ENCODE measurements at places on chromosomes 4 and X.

DNA sequence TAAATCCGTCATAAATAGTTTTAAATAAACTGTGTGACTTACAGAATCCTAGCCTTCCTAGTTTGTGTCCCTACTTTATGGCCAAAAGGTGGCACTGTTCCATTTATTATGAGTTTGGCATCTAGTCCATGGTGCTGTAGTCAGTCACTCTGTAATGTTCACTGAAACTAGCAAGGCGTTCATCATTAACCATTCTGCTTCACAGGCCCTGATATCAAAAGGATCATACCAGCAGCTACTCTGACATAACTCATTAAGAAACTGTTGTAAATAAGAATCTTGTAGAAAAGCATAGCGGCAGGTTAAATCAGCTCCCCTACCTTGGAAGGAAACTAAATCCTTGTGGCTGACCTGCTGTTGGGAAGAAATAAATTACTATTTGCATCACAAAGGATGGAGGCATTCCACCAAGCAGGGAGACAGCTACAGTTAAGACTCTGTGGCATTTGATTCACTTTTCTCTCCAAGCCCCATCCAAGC lies 919.6 kb upstream of the DIAPH2 start:
- no peak for DNase-seq

GRCh38 chrX:46551494-46552128 lies 6.4 kb upstream of the ZNF674 start:
- DNase-seq: no peak

DNA sequence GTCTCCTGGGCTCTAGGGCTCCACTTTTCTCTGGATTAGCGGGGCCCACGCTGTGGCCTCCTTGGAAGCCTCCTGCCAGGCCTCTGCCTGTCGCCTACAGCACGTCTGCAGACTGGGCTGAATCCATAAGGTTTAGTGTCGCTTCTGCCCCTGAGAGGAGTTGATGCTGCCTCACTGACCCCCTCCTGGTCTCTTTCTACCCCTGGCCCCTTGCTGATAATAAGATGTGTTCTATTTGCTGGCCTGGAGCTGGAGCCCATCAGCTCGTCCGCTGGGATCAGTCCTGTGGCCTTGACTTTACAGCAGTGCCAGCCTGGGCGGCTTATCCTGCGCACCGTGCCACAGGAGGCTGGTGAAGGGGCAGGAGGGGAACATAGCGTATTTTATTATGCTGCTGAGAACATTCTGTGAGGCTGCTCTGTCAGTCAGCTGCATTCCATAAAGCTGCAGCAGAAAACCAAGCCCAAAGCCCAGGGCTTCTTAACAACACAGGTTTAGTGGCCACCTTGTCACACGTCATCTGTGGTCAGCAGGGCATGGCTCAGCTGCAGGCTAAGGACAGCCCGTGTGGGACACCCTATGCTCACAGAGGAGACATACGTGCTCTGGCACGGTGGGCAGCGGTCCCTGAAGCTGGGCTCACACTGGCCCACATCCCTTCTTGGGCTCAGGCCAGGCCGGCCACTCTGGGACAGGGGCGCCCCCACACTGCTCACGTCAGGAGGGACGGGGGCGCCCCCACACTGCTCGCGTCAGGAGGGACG lies 29.3 kb upstream of the HGFAC start:
- no peak for DNase-seq

GRCh38 chr4:41569961-41570360 lies 32.0 kb downstream of the LIMCH1 start:
- no peak for DNase-seq

DNA sequence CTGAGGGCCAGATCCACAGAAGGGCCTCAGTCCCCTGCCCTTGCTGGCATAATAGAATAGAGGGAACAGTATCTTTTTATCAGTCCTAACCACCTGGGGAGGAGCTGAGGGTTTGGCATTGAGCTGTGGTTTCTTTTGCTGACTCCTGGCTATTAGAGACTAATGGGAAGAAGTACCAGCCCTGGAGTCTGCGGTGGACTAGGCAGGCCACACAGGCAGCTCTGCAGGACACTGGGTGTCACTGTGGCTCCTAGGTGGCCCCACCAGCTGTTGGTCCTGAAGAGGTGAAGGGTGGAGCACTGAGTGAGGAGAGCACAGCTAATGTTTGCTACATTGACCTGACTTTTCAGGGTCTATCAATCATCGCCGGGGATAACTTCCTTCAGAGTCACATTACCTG lies 52.8 kb upstream of the GPC4 start:
- DNase-seq: no peak

GRCh38 chrX:132188175-132188574 lies 31.1 kb downstream of the RAP2C start:
- DNase-seq: no peak

DNA sequence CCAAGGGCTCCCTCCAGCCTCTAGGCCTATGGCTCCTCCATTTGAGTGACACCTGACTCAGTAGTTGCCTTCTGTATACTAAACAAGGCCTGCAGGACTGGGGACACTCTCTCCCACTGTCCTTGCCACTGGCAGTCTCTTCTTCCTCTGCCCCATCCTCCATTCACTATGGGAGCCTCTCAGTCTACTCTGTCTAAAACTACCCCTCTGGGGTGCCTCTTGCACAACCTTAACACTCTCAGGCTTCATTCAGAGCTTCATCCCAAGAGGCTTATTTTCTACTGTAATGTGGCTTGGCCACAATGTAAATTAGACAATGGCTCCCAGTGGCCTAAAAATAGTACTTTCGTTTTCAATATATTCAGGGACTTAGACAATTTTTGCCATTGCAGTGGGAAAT lies 133.0 kb downstream of the ZC4H2 start:
- DNase-seq: no peak

DNA sequence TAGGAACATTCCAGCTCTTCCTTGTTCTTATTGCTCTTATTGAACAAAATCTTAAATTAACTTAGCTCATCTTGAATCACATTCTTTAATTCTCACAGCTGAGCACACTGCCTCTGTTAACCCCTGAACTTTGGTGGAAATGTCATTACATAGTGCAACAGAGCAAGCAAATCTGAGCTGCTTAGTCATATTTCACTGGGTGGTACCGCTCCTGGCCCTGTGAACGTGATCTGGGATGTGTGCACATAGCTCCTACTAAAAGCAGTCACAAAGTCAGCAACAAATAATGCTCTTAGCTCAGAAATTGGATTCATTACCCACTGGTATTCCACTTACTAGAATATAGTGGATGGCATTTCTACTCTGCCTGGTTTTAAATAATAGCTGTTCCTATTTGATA lies 27.9 kb downstream of the ARHGEF6 start:
- no peak for DNase-seq

DNA sequence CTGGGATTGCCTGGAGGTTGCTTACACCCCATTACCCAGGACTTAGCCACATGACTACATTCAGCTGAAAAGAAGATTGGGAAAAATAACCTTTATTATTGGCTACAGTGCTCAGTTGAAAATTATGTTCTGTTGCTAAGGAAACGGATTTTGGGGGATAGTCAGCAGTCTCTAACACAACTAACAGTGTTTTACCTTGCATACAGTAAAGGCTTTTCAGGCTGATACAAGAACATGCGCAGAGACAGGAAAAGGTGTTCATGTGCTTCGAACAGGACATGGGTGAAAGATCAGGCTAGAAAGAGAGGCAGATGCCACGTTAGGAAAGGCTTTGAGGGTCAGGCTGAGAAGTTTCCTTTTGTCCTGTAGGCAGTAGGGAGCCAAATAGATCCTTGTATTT lies 14.8 kb upstream of the RHOH start:
- no peak for DNase-seq
